ENCODE measurements at places on chromosomes 2 and 18.

DNA sequence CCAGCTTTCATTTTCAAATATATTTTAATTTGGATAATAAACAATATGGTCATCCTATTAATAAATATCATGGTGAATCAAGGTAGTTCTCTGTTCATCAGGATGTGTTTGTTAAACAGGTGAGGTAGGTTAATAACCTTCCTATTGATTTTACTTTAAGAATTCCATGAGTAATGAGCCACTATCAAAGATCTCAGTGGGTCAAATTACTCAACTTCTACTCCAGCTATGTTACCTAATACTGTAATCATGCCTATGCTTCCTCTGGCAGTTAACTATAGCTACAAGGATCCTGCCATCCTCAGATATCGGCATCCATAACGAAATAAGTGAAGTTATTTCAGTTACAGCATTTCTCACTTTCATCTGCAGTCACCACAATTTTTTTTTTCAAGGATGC lies 289.6 kb upstream of the SLC8A1 start:
- no peak for DNase-seq

DNA sequence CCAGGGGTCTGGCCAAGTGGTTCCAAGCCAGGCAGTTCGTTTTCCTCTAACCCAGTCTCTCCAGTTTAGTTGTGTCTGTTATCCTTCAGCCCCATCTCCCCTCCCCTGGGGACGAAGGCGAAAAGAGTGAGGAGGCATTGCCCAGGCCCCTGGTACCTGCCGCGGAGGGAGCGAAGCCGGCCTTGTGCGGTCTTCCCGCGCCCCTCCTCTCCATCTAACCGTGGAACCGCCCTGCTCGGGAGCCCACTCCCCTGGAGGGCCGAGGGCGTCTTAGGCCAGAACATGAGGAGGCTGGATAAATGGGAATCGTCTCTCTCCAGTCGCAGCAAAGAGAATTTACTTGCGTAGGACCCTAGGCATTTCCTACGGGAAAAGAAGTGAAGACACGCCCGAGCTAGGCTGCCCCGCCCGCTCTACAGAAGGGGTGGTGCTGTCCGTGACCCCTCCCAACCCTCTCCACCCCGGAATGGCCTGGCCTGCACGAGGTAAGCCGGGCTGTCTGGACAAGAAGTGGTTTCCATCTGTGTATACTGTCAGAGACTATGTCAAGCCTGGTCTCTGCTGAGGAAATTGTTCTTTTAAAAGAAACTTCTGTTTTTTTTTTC lies 156.2 kb downstream of the MIB1 start:
- no peak for DNase-seq

DNA sequence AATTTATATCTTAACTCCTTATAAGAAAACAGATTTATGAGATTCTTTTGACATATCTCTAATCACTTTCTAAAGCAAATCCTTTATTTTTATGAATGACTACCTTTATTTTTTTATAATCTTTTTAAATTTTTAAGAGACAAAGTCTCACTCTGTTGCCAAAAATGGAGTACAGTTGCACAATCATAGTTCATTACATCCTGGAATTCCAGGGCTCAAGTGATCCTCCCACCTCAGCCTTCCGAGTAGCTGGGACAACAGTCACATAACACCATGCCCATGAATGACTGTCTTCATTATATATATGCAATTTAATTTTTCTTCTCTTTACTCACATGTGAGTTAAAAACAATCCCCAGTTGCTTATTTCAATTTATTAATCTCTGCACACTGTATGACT lies 21.7 kb downstream of the ACADL start:
- DNase-seq = no peak

- DNase-seq = no peak
These were observed 81.6 kb upstream of the ZNF521 start for GRCh38 chr18:25433590-25433989.

- DNase-seq = no peak
These were observed 1064.4 kb upstream of the ZEB2 start for GRCh38 chr2:145584353-145584752.
